Liver (tissue), 10 donors: ENCODE measurements at places on chromosomes 1 and 21.

GRCh38 chr21:36180963-36181362, 24.3 kb downstream of the DOP1B start:
- no peak for DNase-seq

- DNase-seq: no peak
These were observed 126.2 kb upstream of the SMYD2 start for GRCh38 chr1:214154596-214155292.

DNA sequence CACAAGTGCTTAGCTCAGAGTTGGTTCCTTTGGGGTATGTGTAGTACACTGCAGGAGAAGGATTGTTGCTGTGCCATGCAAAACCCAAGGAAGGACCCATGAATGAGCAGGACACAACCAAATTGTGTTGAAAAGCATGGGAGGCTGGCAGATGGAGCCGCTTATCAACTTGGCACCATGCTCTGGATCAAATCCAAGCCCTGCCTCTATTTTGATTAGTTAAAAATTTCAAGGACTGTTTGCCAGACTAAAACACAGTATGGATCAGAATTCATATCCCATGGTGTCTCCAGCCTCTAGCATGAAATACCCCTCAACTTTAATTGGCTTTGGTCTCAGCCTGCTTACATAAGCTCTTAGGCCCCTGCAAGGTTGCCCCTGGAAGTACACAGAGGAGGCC, 27.8 kb downstream of the CCDC185 start:
- DNase-seq: no peak

DNA sequence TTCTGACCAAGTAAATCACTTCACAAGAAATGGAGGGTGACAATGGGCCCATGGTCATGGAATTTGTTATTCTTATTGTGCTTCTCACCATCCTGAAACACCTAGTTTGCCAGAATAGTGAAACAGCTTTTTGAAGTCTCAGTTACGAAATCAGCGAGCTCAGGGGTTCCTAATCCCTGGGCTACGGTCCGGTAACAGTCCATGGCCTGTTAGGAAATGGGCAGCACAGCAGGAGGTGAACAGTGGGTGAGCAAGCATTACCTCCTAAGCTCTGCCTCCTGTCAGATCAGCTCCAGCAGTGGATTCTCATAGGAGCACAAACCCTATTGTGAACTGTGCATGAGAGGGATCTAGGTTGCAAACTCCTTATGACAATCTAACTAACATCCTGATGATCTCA, 1356.3 kb downstream of the KCNT2 start:
- no peak for DNase-seq
